CD4-positive, alpha-beta T cell treated with Interleukin-6 at 100 ng/mL for 8 hours (primary cell): ENCODE measurements at places on chromosomes 16 and 17.

DNA sequence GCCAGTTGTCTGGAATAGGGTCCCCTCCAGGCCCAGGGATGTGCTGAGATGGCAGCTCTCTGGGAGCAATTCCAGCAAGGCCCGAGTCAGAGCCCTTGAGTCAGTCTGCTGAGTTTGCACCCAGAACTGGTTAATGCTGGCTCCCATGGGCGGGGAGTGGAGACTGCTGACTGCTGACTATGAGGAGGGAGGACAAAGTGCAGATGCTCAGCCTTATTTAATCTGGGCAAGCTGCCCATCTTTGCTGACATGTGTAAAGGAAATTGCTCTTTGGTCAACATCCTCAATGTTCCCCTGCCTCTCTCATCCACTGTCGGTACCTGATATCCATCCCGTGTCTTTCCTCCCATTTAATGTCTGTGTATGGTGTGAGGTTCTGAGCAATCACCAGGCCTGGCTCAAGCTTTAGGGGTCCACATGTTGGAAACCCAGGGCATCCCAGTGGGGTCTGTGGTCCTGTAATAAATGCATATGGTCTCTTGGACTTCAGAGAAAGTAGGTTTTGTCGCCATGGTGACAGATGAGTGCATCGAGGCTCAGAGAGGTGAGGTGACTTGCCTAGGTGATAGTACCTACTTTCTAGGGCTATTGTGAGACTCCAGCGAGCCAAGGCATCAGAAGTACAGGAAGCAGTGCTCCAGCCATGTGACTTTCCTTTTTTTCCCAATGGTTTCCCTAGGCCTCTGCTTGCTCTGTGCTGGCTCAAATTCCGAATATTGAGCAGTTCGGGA lies 20.0 kb upstream of the RNF135 start:
- no peak for DNase-seq

- no peak for DNase-seq
These were observed 2.3 kb upstream of the HOXB2 start for GRCh38 chr17:48546924-48547807.

DNA sequence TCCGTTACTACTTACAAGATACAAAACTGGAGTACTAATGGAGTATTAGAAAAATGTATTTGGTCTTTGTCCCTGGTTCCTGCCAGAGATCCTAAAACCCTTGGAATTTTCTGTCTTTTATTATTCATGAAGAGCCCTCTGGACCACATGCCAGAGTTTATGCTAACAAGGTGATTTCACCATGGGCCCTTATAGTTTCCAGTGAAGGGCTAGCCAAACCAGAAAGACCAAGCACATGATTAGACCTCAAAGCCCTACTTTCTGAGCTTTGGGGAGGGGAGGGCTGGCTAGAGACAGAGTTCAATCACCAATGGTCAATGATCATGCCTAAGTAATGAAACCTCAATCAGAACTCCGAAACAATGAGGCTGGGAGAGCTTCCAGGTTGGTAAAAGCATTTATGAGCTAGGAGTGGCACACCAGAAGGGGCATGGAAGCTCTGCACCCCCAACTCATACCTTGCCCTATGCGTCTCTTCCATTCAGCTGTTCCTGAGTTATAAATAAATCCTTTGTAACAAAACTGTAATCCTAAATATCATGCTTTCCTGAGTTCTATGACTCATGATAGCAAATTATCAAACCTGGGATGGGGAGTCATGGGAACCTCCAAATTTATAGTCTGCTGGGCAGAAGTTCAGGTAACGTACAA lies 10.4 kb downstream of the DCUN1D3 start:
- DNase-seq, result no peak

- DNase-seq, result peak; percentile 61
These were observed 60.1 kb upstream of the MED9 start for GRCh38 chr17:17416400-17417360.

DNA sequence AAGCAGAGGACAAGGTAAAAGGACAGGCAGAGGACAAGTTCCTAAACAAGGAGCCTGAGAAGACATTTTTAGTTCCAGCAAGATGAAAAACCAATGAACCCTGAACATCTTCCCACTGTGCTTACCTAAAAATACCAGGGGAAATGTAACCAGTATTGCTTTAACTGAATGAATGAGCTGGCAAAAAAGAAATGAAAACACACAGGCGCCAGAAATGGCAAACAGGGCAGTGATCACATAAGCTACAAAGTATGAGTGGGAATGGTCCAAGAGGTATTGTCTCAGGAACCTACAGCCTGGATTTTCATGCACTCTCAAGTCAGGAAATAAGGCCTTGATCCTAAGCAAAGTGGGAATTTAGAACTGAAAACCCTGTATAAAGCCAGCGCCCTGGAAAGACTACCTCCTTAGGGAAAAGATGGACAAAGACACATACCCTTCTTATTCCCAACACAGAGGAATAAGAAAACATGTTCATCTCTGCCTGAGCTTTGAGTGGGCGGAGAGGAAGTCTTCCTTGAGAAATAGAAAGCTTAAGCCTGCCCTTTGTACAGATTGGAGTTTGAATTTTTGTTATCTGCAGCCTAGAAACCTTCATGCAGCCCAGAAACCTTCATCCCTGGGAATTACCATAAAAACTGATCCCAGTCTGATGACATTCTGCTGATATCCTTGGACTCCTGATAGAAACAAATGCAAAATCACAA lies 2.1 kb downstream of the CMTM2 start:
- no peak for DNase-seq

- no peak for DNase-seq
These were observed 56.9 kb downstream of the PIGL start for GRCh38 chr17:16273929-16274339.

DNA sequence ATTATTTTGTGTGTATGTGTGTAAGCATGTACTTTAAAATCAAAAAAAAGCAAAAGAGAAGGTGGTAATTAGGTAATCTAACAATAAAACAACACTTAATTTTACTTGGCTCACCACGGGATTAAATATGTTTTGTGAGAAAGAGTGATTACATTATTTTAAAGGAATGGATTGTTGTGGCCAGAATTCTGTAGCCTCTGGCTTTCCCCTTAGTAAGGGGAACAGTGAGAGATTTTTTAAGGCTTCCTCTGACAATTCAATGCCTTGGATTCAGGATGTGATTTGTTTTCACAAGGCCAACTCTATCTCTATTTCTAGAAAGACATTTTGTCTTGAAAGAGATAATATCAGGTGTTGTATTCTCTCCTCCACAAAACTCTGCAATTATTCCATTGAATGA lies 560.3 kb upstream of the CDH8 start:
- no peak for DNase-seq

DNA sequence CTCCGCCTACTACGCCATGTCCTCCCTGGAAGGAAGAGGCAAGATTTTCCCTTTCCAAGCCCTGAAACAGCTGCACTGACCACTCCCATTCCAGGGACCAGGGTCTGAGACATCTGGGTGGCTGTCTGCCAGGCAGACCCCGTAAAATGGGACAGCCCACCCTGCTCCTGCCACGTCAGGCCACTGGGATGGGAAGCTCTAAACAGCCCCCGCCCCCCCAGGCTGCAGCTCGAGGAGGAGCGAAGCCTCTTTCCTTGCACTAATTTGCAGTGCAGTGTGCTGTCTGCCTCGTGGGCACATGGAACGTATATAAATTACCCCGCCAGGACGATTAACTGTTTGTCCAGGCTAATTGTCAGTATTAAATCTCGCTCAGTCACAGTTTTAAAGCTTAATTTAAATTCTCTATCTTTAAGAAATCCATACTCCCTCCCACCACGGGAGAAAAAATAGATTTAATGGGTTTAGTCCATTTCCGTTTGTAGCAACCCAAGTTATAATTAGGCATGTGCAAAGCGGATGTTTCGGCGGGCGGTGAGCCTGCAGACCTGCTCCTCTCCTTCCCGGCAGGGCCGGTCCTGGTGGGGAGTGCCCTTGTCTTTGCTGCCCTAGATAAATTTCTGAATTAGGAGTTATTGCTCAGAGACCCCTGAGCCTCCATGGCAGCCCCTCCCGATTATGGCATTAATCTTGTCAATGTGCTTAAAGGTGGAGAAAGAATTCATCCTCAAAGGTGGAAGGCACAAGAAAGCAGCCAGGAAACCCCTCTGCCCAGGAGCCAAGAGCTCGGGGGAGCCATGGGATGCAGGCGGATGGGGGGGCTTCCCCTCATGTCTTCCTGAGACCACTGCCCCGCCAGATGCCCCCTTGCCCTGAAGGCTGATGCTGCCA lies 268.0 kb upstream of the TNRC6C start:
- DNase-seq, result peak; percentile 27

GRCh38 chr17:49388290-49388640 lies 26.2 kb upstream of the ZNF652 start:
- DNase-seq, result peak; percentile 61

GRCh38 chr17:72338847-72339790 lies 218.3 kb downstream of the SOX9 start:
- DNase-seq, result no peak

DNA sequence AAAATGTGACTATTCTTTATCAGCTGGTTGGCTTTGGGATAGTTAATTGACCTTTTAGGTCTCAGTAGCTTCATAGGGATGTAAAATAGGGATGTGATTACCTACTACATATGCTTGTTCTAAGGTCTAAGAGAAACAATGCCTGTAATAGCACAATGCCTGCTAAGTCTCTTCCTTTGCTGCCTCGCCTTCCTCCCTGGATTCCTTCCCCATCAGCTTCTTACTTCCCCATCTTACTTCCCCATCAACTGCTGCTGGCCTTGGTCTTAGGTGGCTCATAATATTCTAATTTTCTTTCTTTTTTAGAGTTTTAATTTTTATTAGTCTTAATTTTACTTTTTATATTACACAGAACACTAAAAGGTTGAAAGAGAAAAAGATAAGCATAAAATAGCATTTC lies 59.2 kb upstream of the GOT2 start:
- DNase-seq, result no peak

GRCh38 chr17:21005803-21006202 lies 37.0 kb downstream of the USP22 start:
- no peak for DNase-seq

GRCh38 chr16:26491101-26491670 lies 575.5 kb upstream of the C16orf82 start:
- no peak for DNase-seq

DNA sequence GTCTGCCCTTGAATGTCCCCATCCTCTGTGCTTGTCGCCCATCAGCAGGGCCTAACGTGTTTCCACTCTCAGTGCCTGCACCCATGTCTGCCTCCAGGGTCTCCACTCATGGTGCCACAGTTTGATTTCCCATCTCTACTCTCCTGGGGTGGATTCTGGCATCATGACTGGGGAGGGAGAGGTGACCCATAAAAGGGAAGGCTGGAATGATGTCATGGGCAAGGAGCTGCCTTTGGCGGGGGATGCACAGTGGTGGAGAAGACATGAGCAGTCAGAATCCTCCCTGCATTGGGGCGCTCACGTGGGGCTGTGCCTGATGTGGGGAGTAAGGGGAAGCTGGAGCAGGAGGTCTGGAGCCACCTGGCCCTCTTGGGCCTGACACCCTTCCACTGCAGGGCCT lies 100.9 kb downstream of the USP22 start:
- no peak for DNase-seq

GRCh38 chr17:49819651-49820050 lies 28.2 kb downstream of the TAC4 start:
- no peak for DNase-seq

- DNase-seq, result no peak
These were observed 19.2 kb downstream of the CDH3 start for GRCh38 chr16:68664297-68664696.

GRCh38 chr17:47201166-47201565 lies 8.0 kb upstream of the MYL4 start:
- DNase-seq, result no peak

GRCh38 chr16:49634235-49635008 lies 221.5 kb downstream of the ZNF423 start:
- DNase-seq, result no peak

DNA sequence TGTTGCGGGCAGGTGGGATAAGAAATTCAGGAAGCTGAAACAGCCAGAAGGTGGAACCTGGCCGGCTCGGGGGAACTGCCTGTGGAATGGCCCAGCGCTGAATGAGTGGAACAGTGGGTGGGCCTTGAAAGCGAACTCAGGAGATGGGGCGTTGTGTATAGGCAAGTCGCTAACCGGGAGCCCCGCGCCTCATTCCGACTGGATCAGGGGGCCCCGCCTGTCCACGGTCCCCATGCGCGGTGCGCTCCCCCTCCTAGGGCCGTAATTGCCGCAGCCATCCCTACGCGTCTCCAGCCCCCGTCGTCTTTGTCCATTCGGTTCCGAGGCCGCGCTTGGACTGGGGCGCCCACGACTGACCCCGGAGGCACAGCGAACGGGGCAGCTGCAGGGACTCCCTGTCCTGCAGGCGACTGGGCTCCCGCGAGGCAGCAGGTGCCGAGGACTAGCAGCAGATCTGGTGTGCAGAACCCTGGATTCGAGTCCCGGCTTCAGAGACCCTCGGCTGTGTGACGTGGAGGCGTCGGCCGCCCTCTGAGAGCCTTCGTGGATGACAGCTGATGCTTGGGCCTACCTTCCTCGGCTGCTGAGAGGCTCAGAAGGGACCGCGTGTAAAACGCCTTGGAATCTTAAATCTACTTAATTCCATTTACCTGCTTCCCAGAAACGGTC lies 10.9 kb upstream of the CA4 start:
- no peak for DNase-seq

- DNase-seq, result no peak
These were observed 21.2 kb downstream of the LIG3 start for GRCh38 chr17:35001549-35001948.

GRCh38 chr17:36136439-36136838 lies 32.8 kb downstream of the CCL4 start:
- no peak for DNase-seq

GRCh38 chr16:87304951-87305350 lies 12.2 kb downstream of the C16orf95 start:
- DNase-seq, result no peak

- no peak for DNase-seq
These were observed 26.2 kb downstream of the ANKRD40 start for GRCh38 chr17:50681263-50682200.

DNA sequence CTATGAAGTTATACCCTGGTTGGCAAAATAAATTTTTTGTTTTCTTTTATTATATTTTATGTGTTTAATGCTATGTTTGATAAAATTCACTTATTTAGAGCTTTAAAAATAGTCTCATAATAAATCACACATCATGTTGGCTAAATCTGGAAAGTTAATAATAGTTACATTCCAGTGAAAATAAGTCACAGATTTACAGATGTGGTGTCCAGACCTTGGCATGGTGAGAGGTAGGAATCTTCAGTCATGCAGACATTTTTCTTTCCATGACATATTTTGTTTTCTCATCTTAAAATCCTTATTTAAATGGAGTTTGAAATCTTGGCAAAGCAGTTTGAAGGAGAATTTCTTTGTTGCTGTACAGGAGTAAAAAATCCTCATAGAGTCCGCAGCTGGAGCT lies 48.1 kb upstream of the GOSR1 start:
- no peak for DNase-seq

- DNase-seq, result no peak
These were observed 25.6 kb downstream of the TRAP1 start for GRCh38 chr16:3691761-3692160.

DNA sequence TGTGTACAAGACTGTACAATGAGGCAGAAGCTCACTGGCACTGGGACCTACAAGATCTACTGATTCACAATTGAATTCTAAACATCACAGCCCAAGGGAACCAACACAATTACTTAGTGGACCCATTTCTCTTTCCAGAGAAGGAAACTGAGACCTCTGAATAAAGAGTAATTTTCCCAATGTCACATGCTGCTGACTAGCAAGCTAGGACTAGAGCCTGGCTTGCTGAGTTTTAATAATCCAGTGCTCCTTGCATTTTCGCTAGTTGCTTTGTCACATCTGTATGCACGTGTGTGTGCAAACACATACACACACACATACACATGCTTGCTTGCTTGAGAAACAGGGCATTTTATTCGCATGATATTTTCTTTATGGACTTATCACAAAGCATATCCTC lies 3.9 kb upstream of the LPO start:
- no peak for DNase-seq

- DNase-seq, result no peak
These were observed 613 bp downstream of the ECI1 start for GRCh38 chr16:2250652-2251295.
